ENCODE measurements at places on chromosomes 13 and 19.

- DNase-seq = no peak
Measured at GRCh38 chr13:21463424-21463823, 4.3 kb upstream of the ZDHHC20 start.

DNA sequence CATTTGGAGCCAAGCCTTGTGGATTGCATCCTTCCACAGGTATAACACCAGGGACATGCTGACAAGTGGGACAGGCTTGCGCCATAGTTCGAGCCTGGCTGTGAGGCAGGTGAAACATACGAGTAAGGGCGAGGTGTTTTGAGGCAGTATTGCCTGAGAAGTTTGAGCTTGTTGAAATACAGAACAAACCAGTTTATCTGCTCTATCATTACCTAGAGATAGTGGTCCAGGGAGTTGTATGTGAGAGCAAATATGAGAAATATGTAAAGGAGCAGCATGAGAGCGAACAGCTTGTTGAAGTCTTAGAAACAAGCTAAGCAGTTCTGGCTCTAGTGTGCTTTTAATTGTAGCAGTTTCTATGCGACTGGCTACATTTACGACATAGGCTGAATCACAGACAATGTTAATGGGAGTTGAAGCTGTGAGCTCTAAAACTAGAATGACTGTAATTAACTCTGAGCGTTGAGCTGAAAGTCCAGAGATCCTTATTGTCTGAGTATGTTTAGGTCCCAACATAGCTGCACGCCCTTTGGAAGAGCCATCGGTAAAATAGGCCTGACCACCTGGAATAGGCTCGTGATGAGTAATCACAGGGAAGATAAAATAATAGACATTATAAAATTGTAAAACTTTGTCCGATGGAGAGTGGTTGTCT is 8.2 kb downstream of the ZNF439 start:
- DNase-seq = no peak

DNA sequence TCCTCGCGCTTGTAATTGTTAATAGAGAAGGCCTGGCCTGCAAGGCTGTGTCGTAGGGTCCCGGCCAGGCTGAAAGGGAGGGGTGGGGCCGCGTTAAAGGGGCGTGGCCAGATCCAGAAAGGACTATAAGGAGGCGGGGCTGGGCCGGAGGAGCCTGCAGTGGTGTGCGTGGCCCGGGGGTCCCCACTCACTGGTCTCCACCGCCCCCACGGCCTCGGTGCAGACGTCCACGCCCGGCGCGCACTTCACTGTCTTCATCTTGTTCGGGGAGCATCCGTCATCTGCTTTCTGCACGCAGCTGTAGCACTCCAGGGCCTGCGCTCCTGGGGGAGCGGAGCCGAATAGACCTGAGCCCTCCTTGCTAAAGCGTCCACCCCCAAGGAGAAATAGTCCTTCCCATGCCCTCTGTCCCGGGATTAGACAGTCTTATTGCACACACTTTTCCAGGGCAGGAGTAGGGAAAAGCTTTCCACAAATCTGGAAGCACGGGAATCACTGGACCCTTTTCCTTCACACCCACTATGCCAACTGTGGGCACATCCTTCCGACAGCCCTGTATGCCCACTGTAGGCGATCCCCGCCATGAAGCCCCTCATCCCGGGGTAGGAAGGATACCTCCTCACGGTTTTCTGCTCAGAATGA is 1.2 kb downstream of the LYPD3 start:
- no peak for DNase-seq

GRCh38 chr19:13097033-13097462 is 5.6 kb downstream of the LYL1 start:
- no peak for DNase-seq

- no peak for DNase-seq
Measured at GRCh38 chr13:111354789-111355188, 34.3 kb downstream of the TEX29 start.

GRCh38 chr13:51035978-51036377 is 75.1 kb downstream of the C13orf42 start:
- DNase-seq = no peak

GRCh38 chr19:50820549-50821247 is 2.9 kb downstream of the KLK1 start:
- no peak for DNase-seq

DNA sequence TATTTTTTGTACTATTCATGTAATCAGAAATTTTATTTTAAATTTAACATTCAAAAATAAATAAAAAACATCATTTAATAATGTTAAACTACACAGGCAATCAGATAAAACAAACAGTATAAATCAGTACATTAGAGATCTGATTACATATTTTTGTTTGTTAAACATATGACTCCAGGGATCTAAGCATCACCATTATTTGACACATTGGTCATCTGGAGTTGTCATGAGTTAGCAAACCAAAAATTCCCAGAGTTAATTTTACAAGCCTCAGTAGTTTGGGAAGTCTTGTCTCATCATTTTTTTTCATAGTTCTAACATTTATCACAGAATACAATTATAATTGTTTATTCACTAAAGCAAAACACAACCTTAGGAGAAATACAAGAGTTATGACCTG is 770.8 kb upstream of the SLITRK6 start:
- no peak for DNase-seq

DNA sequence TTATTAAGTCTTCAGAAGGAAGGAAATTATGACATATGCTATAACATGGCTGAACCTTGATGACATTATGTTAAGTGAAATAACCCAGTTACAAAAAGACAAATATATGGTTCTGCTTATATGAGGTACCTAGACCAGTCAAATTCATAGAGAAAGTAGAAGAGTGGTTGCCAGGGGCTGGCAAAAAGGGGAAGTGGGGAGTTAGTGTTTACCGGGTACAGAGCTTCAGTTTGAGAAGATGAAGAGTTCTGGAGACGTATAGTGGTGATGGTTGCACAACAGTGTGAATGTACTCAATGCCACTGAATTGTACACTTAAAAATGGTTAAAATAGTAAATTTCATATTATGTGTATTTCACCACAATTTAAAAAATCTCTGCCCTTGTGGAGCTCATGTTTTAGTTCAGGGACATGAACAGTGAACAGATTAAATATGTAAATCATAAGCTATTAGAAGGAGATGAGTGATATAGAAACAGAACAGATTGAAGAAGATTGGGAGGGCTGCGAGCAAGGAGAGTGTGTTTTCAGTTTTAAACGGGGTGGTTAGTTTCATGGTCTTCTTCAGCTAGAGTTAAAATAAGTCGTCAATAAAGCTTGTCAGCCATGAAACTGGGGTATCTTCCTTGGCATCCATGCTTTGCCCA is 355.2 kb downstream of the KCNRG start:
- no peak for DNase-seq

DNA sequence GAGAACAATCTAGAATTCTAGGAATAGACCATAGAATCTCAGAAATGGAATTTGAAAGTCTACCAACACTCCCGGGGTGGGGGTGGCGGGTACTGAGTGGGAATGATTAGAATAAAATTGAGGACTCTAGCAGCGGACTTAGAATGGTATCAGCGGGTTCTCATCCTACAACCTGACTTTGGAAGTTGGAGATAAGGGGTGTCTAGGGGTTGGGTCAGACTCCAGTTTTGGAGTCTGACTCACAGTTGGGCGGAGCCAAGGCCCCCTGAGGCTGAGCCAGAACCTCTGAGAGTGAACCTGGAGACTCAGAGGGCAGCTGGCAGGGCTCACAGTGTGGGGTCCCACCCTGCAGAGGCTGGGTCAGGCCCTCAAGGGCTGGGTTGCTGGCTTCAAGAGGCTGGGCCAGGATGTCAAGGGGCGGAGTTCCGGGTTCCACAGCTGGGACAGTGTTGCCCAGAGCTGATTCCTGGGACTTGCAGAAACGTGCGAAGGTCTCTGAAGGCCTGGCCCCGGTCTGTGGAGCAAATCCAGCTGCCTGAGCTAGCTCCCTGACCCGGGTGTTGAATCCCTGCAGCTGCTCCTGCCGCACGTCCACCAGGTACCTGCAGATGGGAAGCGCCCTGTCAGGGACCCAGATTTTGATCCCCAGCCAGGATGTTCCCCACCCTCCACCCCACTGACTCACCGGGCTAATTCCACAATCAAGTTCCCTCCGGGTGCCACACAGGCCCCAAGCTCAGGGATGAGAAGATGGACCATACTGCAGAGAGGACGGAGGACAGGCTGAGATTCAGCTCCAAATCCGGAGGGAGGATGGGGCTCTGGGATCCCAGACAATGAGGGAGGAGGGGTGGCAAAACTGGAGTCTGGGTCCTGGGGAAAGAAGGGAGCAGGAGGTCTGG is 1.6 kb upstream of the TNNI3 start:
- peak; percentile 72 for DNase-seq

DNA sequence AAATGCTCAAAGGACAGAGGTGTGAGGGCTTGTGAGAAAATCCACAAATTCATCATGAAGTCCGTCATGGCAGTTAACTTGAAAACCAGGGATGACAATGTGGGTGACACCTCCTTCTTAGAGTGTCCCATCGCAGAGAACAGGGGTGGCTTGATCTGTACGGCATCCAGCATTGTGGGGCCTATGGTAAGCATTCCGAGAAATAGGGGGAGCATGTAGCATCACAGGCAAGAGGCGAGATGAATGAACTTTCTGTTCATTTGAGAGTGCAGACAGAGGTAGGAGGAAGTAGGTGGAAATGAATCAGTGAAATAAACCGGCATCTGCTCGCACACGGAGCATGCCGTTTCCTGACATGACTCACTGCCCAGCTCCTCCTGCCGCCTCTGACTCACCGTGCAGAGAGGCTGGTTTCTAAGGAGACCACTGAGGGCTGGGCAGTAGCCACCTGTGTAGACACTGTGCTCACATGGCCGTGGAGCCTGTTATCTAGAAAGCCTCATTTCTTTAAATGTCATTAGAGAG is 339.0 kb downstream of the RFC3 start:
- peak; percentile 95 for DNase-seq

- DNase-seq = no peak
Measured at GRCh38 chr19:18423258-18424020, 4.2 kb downstream of the SSBP4 start.

- no peak for DNase-seq
Measured at GRCh38 chr19:38632476-38633213, 13.7 kb downstream of the EIF3K start.

GRCh38 chr13:110528911-110529310 is 32.6 kb downstream of the RAB20 start:
- no peak for DNase-seq

All from EL (cell line).